ENCODE measurements at places on chromosomes 7 and 10.

GRCh38 chr7:111096997-111097396, 6.1 kb downstream of the LRRN3 start:
- no peak for DNase-seq

DNA sequence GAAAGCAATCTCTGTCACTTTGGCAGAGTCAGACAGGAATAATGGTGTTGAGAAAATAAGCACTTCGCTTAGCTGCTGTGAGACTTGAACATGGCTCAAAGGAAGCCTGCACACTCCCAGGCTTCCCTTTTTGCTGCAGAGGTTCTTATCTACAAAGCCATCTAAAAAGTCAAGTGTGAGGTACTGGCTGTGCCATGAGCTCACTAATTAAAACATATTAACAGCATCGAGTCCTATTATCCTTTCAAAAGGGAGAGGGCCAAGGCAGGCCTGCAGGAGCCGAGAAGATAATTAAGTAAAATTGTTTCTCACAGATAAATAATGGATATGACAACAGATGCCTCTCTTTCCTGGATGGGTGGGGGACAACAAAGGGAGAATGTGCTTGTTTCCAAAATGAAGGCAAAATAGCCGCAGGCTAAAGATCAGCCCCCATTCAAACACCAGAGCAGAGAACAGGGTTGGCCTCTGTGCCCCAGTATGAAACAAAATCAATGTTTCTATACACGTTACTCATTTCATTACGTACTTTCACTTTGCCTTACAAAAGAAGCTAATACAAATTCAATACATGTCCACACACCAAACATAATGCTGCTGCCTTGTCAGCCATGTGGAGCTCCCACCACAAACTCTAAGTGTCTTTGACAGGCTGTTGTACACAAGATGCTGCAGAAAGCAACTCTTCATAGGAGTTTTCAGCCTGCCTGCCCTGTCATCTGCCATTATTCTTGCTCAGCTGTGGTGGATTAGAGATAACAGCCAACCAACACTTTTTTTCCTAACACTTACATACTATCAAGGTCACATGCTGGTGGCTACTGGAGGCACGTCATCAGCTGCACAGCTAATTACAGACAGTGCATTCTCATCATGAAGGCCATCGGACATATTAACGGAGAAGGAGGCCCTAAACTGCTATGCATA, 55.3 kb downstream of the ELAPOR2 start:
- no peak for DNase-seq

DNA sequence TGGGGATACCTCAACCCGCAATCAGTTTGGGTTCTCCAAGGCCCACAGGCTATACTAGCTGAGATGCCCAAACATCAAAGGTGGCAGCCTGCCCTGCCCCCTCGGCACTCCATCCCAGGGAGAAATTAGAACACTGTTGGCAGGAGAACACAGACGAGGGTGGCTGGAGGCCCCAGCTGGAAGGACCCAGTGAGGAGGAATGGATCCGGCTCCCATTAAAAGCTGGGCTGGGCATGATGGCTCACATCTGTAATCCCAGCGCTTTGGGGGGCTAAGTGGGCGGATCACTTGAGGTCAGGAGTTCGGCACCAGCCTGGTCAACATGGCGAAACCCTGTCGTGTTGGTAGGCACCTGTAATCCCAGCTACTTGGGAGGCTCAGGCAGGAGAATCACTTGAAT, 199.9 kb upstream of the GNAI1 start:
- DNase-seq: no peak

DNA sequence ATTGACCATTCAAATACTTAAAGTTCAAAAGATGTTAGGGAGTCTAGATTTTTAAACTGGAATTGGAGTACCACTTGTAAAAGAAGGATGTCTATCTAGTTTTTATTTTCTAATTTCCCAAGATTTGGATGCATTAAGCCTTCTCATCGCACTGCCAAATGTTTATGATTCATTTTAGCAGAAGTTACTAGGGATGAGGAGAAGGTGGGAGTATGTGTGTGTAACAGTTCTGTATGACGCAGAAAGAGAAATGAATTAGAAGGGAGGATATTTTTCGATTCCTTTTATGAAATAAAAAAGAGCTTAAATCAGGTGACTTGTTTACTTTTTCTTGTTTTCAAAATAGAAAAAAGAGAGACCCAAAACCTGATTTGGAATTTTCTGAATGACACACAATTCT, 6.8 kb upstream of the SLK start:
- DNase-seq: no peak

DNA sequence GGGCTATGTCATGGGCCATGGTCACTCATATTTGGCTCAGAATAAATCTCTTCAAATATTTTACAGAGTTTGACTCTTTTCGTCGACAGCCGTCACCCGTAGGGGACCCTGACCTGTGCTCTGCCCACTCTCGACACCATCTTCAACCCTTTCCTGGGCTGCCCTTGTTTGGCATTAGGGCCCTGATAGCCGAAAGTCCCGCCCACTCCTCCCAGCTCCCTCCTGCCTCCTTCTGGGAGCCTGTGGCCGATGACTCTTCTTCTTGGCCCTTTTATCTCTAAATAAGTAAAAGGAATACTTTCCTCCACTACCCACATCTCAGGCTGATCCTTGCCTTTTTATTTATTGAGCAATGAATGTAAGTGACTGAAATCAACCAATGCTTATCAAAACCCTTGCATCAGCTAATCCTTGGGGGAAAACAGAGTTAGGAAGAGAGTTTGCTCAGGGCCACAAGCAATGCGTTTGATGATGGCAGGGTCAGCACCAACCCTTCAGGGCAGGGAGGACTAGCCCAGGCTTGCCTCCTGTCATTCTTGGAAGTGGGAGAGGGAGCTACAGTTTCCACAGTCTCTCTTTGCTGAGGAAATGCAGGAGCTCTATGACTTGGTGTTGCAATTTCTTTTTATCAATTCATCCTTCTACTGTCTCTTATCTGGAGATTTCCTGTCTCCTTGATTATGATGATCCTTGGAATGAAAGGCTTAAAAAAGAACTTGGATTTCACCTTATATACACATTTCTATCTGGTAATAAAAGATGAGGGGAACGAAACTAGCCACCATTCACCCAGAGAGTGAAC, 218.2 kb upstream of the PODXL start:
- DNase-seq: no peak

- DNase-seq: no peak
Measured at GRCh38 chr10:46550076-46550790, 6.2 kb downstream of the GPRIN2 start.

DNA sequence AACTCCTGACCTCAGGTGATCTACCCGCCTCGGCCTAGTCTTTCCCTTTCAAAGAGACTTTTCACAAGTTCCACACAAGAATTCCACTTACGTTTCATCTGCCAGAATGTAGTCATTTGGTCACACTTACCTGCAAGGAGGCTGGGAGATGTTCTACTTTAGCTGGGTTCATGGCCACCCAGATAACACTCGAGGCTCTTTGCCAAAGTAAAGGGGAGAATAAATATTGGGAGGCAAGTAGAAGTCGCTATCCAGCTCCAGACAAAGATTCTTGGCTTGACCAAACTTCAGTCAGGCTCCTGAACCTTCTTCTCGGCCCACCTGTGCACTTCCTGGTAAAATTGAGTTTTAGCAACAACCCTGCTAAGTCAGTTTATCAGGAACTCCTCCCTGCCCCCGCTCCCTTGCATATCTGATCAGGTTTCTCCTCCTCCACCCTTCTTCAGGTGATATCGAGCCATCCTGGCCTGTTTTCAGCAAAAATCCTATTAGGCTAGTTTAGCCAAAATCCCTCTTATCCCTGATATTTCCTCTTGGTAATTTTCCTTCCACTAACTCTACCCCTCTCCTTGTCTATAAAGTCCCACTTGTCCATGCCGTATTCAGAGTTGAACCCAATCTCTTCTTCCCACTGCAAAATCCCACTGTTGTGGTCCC, 25.1 kb upstream of the SAMD8 start:
- DNase-seq: no peak

GRCh38 chr7:138142583-138143201, 66.4 kb downstream of the AKR1D1 start:
- DNase-seq: no peak

DNA sequence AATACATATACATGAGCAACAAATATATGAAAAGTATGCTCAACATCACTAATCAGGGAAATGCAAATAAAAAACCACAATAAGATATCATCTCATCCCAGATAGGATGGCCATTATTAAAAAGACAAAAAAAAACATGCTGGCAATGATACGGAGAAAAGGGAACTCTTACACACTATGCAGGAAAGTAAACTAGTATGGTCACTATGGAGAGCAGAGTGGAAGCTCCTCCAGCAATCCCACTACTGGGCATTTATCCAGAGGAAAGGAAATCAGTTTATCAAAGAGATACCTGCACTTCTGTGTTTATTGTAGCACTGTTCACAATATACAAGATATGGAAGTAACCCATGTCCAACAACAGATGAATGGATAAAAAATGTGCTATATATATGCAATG, 217.5 kb downstream of the SDK1 start:
- no peak for DNase-seq

- DNase-seq: no peak
Measured at GRCh38 chr7:155842496-155843265, 30.4 kb upstream of the SHH start.

DNA sequence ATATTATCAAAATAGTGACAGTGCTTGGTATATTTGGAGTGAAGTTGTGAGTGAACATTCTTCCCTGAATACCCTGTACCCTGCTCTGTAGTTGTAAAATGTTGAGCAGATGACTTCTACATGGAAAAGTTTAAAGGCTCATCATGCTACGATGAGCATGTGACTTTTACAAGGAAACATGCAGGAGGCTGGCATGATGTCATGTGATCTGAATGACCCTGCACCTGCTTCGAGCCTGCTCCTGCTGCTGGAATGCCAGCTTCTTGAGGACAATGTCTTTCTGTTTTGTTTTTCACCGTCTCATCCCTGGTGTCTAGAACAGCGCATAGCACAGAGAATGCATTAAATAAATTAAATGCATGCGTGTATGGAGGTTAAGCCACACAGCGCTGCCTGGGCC, 5.4 kb upstream of the INPP5A start:
- DNase-seq: no peak

- peak; percentile 93 for DNase-seq
Measured at GRCh38 chr7:55369427-55370400, 4.6 kb downstream of the LANCL2 start.

- DNase-seq: no peak
Measured at GRCh38 chr10:5194431-5194830, 2.2 kb upstream of the AKR1C4 start.

- no peak for DNase-seq
Measured at GRCh38 chr7:117796889-117797288, 76.4 kb downstream of the CTTNBP2 start.

DNA sequence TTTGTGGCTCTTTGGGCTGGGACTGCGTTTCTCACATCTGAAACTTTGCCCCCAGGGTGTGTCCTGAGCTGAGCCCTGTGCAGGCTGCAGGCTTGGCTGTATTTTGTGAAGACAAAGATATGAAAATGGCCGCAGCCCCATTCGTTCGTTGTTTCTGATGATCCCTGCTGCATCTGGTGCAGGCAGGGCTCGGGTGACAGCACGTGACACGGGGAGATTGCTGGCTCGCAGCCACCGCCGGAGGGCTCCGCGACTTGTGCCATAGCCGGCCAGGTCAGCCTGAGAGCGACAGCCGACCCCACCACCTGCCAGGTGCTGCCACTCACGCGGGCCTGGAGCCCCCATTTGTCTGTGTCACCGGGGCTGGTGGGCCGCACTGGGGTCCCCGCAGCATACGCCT, 81.3 kb downstream of the ZRANB1 start:
- DNase-seq: no peak

GRCh38 chr10:119786117-119786769, 60.4 kb downstream of the INPP5F start:
- no peak for DNase-seq

DNA sequence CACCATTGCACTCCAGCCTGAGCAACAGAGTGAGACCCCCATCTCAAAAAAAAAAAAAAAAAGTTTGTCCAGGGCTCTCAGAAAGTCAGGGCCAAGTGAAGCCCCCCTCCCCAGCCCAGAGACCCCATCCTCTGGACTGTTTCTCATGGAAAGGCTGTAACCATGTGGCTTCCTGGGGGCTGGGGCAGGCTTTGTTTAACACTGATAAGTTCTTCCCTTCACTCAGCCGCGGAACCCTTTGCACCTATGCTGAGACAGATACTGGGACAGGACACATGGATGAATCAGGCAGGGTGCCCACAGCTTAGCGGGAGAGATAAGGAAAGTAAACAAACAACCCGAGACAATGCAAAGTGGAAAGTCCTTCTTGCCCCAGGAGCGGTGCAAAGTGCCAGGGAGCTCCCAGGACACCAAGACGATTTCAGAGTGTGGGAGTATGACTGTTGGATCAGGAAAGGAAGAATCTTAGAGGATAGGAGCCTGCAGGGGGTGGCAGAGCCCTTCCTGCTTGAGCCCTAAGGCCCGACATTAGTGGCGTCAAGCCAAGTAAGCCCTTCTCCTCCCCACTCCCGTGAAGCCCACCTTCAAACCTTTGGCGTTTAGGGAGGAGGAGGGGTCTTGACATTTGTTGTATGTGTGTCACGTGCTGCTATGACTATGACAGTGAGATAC, 11.6 kb downstream of the MLXIPL start:
- peak; percentile 43 for DNase-seq

DNA sequence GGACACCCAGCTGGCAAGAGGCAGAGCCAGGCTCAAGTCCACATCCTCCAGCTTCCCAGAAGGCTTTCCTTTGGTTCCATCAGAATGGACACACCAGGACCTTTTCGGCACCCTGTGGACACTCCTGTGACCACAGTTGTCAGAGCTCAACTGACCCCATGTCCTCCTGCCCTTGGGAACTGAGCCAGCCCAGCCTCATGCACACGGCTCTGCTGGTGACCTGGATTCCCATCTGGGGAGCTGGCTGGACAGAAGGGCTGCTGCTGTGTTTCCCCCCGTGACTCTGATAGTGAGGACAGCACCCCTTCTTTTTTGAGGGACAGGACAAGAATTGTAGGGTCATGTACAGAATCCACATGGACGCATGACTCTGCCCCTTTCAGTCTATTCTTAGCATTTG, 289.2 kb downstream of the WDR37 start:
- DNase-seq: no peak

GRCh38 chr7:155844526-155844925, 32.3 kb upstream of the SHH start:
- DNase-seq: no peak

DNA sequence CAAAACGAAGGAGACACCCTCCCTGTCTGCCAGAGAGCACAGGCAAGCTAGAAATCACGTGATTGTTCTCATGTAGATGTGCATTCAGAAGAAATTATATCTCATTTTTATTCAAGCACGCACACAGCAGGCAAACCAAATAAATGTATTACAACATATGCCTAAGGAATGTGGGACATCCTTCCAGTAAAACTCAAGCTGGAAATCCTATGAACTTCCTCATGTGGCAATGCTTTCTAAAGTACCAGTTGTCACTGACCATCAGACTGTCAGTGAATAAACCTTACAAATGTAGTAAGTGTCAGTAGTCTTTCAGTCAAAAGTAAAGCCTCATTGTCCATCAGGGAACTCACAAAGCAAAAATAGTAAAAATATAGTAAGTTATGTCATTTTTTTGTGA, 350.1 kb upstream of the POM121L12 start:
- no peak for DNase-seq

GRCh38 chr7:142618655-142619351, 130.5 kb upstream of the PRSS1 start:
- no peak for DNase-seq
